Large intestine (tissue), 12 donors: ENCODE measurements at places on chromosomes 12 and 14. TPM values are rescaled to one million over a fixed set of nuclear protein-coding genes. Genes with fewer than 3 reads are reported as not detected.

- no peak for DNase-seq
- H3K27me3 ChIP-seq = peaks cover 12% of the 10 kb centered on the region
- no peaks in the 10 kb centered on the region for H3K36me3 ChIP-seq
Measured at GRCh38 chr12:4870423-4870822, 39.3 kb upstream of the KCNA1 start.

DNA sequence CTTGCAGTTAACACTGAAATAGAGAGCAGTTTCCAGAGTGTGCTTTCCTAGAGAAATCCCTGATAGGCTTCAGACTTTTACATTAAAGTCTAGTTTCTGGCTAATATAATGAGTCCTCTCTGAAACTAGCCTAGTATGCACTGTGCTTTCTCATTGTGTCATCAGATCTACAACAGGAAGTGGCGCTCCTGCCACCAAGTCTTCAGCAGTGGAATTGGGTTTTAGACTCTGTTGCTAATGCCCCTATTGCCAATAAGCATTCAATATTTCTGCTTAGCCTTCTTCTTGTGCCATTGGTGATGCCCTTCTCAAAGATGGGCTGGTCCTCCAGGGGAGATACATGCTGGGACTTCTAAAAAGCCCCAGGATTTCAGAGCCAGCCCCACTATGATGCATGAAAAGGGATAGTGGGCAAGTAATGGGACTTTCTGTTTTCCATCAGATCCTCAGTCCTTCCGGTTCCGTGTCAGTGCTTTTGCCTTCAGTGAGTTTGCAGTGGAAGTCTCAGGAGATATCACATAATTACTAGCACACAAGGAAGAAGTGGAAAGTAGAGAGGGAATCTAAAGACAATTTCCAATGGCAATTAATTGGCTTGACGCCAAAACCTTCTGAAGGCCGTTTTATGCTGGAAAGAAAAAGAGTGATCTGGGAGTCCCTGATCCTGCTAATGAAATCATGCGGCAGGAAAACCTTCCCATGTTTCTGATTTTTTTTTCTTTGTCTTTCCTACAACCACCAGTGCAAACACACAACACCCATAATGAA, 50.0 kb downstream of the SSPN start:
- no peak for DNase-seq
- H3K27me3 ChIP-seq = no peaks in the 10 kb centered on the region
- peaks cover 27% of the 10 kb centered on the region for H3K4me1 ChIP-seq
- no peak overlapping the region for H3K27ac ChIP-seq
- H3K36me3 ChIP-seq = no peaks in the 10 kb centered on the region
- H3K4me3 ChIP-seq = no peak overlapping the region

Gene TMEM253
- polyA plus RNA-seq = 62.3 TPM

DNA sequence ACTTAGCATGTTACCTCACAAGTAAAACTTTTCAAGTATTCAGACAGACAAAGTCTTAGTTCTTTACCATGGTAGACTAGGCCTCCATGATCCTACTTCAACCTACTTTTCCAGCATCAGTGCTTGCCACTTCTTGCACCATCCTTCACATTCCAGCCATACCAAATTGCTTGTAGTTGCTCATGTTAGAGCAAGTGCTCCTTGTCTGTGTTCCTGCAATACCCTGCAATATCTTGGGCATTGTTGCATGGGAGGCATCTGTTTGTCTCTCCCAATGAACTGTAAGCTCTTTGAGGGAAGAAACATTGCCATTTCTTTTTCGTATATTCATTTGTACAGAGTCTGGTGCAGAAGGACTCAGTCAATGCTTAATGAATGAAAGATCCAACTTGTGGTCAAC, 78.0 kb downstream of the SRGAP1 start:
- H3K27me3 ChIP-seq = no peaks in the 10 kb centered on the region
- no peaks in the 10 kb centered on the region for H3K36me3 ChIP-seq
- no peak overlapping the region for H3K27ac ChIP-seq
- H3K4me3 ChIP-seq = no peak overlapping the region

DNA sequence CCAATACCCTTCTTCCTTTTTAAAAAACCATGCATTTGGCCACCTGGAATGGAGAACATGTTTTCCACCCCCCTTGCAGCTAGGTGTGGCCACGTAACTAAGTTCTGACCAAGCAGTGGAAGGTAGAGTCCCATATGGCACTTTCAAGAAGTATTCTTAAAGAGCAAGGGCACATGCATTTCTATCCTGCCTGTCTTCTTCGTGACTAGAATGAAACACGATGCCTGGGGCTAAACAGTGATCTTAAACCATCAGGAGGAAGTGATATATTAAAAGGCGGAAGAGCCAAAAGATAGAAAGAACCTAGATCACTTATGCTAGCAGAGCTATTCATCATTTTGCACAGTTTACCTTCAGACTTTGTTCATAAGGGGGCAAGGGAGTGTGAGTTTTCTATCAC, 16.0 kb upstream of the DDX11 start:
- no peak overlapping the region for H3K27ac ChIP-seq
- no peaks in the 10 kb centered on the region for H3K36me3 ChIP-seq
- no peaks in the 10 kb centered on the region for H3K27me3 ChIP-seq
- no peak for DNase-seq
- H3K4me1 ChIP-seq = no peaks in the 10 kb centered on the region
- H3K4me3 ChIP-seq = no peak overlapping the region

- DNase-seq = no peak
- no peak overlapping the region for H3K27ac ChIP-seq
- no peaks in the 10 kb centered on the region for H3K27me3 ChIP-seq
Measured at GRCh38 chr14:55356913-55357312, 54.7 kb downstream of the ATG14 start.

DNA sequence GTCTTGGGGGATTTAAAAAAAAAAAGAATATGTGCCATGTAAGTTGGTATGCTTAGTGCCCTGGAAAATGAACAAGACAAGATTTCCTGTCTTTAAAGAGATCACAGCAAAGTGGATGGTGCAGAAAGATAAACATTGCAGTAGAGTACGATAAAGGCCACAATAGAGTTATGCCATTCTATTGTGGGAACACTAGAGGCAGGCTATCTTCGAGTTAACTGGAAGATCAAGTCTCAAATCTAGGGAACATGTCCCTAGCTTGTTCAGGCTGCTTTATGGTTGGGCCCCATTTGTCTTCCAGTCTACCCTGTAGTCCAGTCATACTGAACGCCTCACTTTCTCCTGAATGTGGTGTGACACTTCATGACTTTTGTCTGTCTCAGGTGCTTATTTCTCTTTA, 18.7 kb upstream of the CCT2 start:
- H3K27ac ChIP-seq = no peak overlapping the region
- no peak for DNase-seq
- no peak overlapping the region for H3K4me3 ChIP-seq
- peaks cover 17% of the 10 kb centered on the region for H3K36me3 ChIP-seq
- no peaks in the 10 kb centered on the region for H3K4me1 ChIP-seq
- no peaks in the 10 kb centered on the region for H3K27me3 ChIP-seq

DNA sequence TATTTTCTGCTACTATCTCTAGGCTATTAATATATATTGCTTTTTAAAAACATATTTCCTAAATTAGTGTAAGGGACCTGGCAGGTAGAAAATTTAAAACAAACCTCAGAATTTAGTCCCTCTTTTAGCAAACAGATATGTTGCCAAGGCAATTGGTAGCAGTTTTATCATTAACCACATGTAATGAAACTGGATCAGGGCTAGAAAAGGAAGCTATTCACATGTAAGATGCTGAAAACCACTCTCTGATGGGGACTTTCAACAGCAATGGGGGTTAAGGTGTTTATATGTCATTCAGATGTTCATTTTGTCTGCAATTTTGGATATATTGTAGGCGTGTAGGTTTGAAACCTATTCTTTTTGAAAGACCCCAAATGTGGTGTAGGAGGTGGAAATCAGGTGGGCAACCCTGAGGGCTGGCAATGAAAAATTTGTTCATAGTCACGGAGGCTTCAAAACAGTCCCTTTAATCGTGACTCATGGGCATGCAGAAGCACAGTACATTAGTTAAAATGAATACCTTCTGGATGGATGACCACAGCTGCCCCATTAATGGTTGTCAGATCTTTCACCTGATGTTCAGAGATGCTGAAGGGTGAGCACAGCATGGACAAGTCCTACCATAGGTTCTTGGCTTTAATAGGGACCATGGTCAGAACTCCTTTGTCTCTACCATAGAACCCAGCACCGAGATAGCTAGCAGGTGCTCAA, 5.9 kb upstream of the PKP2 start:
- H3K27me3 ChIP-seq = no peaks in the 10 kb centered on the region
- no peak overlapping the region for H3K27ac ChIP-seq
- DNase-seq = no peak
- H3K36me3 ChIP-seq = no peaks in the 10 kb centered on the region
- no peak overlapping the region for H3K4me3 ChIP-seq
- peaks cover 26% of the 10 kb centered on the region for H3K4me1 ChIP-seq

DNA sequence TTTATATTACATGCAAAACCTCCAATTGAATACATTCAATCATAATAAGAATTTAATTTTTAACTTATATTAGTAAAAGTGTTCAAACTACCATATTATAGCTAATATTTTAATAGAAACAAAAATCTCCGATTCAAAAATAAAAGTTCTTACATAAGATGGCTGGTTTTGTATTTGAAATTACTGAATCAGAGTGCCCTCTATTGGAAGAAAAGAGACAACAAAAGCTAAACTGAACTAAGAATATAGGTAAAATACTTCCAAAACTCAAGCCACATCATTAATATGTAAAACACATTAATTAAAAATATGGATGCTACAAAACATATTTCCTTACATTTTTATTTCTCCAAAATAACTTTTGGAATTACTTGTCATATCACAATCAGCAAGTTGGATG, 120.3 kb downstream of the GARIN6 start:
- H3K4me3 ChIP-seq = no peak overlapping the region
- H3K4me1 ChIP-seq = no peaks in the 10 kb centered on the region
- no peak overlapping the region for H3K27ac ChIP-seq
- no peak for DNase-seq
- H3K27me3 ChIP-seq = no peaks in the 10 kb centered on the region

GRCh38 chr14:74898694-74899093, 17.0 kb downstream of the DLST start:
- H3K4me1 ChIP-seq = peaks cover 7% of the 10 kb centered on the region
- DNase-seq = peak; percentile 84
- peaks cover 94% of the 10 kb centered on the region for H3K36me3 ChIP-seq
- H3K4me3 ChIP-seq = no peak overlapping the region

DNA sequence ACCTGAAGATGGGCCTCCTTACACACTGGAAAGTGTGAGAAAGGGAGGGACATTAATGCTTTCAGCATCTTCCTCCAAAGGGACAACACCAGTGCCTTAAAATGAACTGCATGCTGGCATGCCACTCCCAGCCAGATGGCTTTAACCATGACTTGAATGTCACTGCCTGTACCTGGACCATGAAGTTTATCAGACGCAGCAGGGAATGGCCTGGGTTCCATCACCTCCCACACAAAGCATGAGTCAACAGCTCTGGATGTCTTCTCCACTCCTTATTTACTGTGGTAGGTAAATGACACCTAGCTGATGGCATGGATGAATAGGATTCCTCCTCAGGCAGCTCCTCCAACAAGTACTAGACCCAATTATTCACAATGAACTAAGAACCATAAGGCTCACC, 645.6 kb downstream of the SOX5 start:
- no peaks in the 10 kb centered on the region for H3K27me3 ChIP-seq
- no peaks in the 10 kb centered on the region for H3K36me3 ChIP-seq
- H3K4me1 ChIP-seq = no peaks in the 10 kb centered on the region
- no peak overlapping the region for H3K27ac ChIP-seq
- H3K4me3 ChIP-seq = no peak overlapping the region
- no peak for DNase-seq

Gene PRB2
- polyA plus RNA-seq = 0.28 TPM

DNA sequence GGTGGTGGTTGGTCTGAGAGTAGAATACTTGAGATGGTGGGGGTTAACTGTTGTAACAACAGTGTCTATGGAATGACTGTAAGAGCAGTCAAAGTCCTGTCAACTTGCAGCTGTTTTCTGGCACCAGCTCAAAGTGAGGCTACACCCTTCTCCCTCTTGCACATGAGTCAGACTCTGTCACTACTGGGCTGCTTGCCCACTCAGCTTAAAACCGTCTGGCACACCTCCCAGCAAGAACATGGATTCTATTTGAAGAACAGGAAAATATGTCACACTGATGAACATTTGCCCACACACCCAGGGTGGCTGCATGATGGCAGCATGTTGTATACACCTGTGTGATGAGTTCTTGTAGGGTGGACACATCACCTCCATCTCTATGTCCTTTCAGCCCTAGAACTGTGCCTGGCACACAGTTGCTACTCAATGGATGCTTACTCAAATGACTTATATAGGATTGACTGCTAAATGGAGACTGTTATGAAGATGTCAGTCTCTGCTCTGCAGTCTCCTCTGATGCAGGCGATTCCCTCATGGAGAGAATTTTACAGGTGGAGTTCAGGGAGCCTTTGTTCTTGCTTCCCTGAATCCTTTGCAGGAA, 19.3 kb upstream of the SERPINA6 start:
- H3K4me3 ChIP-seq = no peak overlapping the region
- no peaks in the 10 kb centered on the region for H3K36me3 ChIP-seq
- peak; percentile 91 for DNase-seq
- peaks cover 32% of the 10 kb centered on the region for H3K4me1 ChIP-seq
